ENCODE measurements at places on chromosomes 2 and 18.

- no peak for DNase-seq
These were observed 444.2 kb downstream of the PTPRM start for GRCh38 chr18:8011361-8011760.

GRCh38 chr2:232327105-232328031 is 51.2 kb upstream of the ALPP start:
- DNase-seq, result peak; percentile 62

DNA sequence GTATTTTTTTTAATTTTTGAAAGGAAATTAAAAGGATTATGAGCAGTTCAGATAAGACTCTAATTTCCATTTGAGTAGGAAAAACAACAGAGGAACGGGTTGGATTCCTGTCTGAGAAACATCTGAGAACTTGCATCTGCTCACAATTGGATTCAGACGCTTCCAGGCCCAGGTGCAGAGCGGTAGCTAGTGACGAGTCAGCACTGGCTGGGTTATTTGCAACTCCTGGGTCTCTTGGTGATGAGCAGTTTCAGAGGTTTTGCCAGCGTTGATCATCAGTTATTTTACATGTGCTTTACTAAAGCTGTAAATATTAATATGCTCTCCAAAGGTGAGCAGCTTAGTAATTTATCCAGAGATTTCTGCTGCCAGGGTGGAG is 39.1 kb upstream of the B3GNT7 start:
- DNase-seq, result no peak

DNA sequence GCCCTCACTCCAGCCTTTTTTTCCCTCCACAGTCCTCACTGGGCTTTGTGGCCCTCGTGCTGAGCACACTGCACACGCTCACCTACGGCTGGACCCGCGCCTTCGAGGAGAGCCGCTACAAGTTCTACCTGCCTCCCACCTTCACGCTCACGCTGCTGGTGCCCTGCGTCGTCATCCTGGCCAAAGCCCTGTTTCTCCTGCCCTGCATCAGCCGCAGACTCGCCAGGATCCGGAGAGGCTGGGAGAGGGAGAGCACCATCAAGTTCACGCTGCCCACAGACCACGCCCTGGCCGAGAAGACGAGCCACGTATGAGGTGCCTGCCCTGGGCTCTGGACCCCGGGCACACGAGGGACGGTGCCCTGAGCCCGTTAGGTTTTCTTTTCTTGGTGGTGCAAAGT is 39.4 kb downstream of the STEAP3 start:
- no peak for DNase-seq

GRCh38 chr2:18154812-18155211 is 276.3 kb downstream of the KCNS3 start:
- no peak for DNase-seq

- no peak for DNase-seq
These were observed 5.8 kb downstream of the HDLBP start for GRCh38 chr2:241309684-241310117.

GRCh38 chr2:233213975-233214374 is 37.5 kb upstream of the ATG16L1 start:
- no peak for DNase-seq

- no peak for DNase-seq
These were observed 37.5 kb upstream of the PTH2R start for GRCh38 chr2:208369091-208369490.

DNA sequence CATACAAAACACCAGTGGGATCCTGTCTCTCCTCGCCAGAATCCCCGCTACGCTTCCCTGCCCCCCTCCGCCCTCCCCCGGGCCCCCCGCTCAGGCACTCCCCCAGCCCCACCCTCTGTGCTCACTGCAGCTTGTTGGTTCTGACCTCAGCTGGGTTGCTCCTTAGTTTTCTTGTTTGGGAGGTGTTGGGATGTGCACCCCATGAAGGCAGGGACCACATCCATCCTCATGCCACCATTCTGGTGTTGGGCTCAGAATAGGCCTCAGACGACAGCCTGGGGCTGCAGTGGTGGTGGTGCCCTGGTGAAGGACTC is 4.6 kb downstream of the SNED1 start:
- DNase-seq, result no peak

GRCh38 chr2:106195981-106196380 is 1.9 kb upstream of the UXS1 start:
- DNase-seq, result no peak

DNA sequence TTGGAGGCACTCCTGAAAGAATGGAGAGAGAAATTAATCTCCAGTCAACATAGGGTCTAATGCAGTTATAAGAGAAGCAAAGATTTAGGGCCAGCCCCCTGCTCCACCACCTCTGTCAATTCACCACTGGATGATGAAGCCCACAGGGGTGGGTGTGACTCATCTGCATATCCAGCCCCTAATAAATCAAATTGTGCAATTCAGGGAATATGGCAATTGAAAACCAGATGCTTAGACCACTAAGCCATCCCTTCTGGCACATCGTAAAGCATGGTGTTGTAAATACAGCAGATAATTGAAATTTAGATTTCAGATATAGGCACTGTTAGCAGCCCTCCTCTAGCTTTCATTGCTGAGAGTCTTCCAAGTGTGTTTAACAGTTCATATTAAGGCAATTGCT is 541.4 kb downstream of the PARD3B start:
- no peak for DNase-seq

All from midbrain (tissue), 1 donor.